ENCODE measurements at places on chromosomes 5 and 9.

- DNase-seq: no peak
Measured at GRCh38 chr9:2354216-2354615, 267.4 kb upstream of the VLDLR start.

GRCh38 chr9:26856413-26857032, 36.1 kb downstream of the CAAP1 start:
- no peak for DNase-seq

DNA sequence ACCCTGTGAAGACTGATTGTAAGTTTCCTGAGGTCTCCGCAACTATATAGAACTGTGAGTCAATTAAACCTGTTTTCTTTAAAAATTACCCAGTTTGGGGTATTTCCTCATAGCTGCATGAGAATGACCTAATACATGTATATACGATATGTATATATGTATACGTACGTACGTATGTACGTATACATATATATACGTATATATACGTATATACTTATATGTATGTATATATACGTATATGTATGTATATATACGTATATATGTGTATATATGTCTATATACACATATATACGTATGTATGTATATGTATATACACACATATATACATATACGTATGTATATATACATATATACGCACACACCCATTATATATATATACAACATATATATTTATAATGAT, 1153.0 kb upstream of the CDH18 start:
- DNase-seq: no peak

DNA sequence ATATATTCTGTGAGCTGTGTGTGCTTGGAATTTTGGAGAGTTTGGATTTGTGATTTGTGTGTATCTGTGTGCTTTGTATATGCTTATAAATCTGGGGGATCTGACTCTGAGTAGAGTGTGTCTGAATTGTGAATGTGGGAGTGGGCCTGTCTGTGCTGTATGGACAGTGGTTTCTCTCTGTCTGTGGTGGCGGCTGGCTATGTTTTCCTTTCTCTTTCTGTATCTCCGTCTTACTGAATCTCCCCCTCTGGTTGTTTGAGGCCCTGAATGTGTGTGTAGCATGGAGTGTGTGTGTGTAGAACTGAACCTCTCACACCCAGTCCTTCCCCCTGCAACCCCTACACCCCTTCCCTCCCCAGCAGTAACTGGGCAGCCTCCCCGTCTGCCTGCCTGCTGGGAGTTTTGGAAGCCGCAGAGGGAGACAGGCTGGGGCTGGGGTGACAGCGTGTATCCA, 4.7 kb downstream of the CXXC5 start:
- DNase-seq: no peak

DNA sequence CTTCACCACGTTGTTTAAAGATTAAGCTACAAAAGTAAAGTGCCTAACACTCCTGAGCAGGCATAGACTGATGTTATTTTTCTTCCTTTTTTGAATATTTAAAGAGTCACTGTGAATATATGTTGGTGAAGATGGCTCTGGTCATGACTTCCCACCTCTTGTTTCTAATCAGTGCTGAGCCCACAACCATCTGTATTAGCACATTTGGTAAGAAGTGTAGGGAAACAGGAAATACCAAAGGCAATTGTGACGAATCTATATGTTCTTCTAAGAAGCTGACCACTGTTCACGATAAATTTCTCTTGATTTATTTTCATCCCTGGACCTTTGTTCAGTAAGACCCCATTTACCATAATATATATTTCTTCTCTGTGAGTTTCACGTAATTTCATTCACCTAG, 108.3 kb upstream of the PCA3 start:
- DNase-seq: no peak

- DNase-seq: no peak
Measured at GRCh38 chr9:21153336-21154017, 11.8 kb upstream of the IFNW1 start.

GRCh38 chr9:134349936-134350335, 23.7 kb downstream of the RXRA start:
- no peak for DNase-seq

DNA sequence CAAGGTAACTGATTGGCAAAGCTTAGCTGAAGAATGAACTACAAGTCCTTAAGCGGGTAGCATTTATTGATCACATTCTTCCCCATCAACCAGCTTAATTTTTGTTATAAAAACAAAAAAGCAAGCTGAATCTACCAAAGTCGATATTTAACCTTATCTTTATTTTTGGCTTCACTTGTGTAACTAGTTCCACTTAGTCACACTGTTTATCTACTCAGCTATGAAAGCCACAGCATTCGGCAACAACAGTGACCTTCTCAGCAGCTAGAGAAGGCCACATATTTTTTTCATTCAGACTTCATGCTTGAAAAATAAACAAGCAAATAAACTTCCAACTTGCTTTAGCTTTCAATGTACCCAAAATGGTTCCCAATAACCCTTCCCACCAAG, 69.4 kb downstream of the KLHL3 start:
- no peak for DNase-seq

DNA sequence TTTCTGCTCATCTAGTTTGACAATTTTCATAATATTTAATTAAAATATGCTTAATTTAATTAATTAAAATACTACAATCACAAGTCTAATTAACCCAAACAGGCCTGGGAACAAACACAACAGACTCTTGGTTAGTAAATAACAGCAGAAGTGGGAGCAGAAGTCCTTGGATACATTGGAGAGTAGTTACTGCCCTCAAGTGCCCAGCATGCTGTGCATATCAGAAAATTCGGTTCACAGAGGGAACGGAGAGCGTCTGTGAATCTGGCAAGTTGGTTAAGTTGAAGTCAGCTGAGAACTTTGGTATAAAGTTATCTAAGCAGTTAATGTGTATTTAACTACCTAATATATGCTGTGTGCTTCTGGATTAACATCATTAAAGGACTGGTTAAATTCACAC, 87.0 kb upstream of the ATG10 start:
- no peak for DNase-seq

GRCh38 chr5:155628346-155628745, 614.8 kb downstream of the KIF4B start:
- DNase-seq: no peak

GRCh38 chr5:166909040-166909439, 1382.4 kb upstream of the WWC1 start:
- DNase-seq: no peak

DNA sequence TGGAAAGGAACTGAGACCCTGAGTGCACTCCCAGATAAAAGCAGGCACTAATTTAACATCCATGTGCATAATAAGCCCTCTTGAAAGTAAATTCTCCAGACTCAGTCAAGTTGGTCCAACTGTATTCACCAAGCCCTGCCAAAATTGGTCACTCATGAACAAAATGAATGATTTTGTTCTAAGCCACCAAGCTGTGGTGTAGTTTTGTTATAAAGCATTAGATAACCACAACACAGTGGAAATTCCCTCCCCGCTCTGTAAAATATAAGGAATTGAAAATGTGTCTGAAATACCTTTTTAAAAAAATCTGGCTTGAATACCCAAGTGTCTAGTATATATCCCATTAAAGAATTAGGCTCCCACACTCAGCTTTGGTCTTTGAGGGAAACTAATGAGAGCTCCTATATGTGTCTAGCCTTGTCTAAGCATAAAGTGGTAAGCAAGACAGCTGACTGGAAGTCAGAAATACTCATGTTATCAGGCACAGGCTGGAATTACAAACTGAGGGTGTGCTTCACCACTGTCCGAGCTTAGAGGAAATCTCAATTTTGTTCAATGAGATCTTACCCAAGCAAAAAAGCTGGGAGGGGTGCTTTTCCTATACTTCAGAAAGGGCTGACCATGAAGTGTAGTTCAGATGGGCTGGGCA, 33.2 kb downstream of the IDNK start:
- DNase-seq: no peak

GRCh38 chr9:135144581-135145170, 57.2 kb downstream of the OLFM1 start:
- DNase-seq: no peak

GRCh38 chr5:125609011-125609410, 814.2 kb upstream of the GRAMD2B start:
- no peak for DNase-seq

- DNase-seq: no peak
Measured at GRCh38 chr9:75845806-75846205, 44.7 kb upstream of the PCSK5 start.

DNA sequence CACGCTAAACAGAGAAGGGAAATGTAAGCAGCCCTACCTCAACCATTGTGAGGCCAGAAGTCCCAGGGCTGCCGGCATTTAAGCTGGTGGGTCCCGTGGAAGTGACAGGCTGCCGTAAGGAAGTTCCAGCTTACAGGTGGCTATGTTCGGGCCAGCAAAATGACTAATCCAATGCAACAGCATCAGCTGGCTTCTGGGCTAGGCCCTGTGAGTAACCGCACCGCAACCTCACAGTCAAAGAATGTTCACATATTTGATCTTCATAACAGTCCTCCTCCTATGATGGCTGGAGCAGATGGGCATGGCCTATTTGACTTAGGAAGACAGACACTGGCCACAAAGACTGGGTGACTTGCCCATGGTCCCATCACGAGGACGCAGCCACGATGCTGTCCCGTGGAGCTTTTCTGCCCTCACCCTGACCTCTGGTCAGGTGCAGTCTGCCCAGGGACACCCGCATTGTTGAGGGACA, 88.2 kb downstream of the LIFR start:
- no peak for DNase-seq

DNA sequence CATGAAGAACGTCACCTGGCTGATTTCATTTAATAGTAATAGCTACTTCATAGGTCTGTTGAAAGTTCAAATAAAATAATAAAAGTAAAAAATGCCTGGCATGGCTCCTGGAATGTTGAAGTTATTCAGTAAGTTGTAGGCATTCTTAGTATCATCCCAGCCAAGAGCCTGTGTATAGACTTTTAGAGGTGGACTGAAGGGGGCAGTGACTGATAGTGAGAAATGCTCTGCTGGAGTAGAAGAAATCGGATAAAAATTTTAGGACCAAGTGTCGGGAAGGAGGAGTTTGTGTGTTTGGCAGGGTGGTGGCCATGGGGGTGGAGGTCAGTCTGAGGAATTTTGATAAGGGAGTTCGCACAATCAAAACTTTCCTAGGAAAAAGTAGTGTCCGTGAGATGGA, 3.6 kb downstream of the ZFP2 start:
- DNase-seq: no peak

GRCh38 chr9:10548348-10548747, 64.5 kb downstream of the PTPRD start:
- no peak for DNase-seq

DNA sequence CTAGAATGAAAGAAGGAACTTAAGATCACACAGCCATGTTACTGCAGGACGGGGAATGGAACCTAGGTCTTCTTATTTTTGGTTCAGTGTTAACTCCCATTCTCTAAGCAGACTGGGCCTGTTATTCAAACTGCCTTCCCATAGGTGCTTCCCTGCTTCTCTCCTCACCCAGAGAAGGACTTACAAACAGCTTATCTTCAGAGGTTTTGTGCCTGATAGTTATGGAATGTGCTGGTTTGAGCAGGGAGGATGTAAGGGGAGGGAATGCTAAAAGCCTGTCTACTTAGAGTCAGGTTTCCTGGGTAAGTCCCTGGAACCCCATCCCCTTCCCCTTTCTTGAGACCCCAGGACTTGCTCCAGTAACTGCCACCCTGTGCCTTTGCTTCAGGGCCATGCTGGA, 4.2 kb upstream of the PSMD5 start:
- no peak for DNase-seq

DNA sequence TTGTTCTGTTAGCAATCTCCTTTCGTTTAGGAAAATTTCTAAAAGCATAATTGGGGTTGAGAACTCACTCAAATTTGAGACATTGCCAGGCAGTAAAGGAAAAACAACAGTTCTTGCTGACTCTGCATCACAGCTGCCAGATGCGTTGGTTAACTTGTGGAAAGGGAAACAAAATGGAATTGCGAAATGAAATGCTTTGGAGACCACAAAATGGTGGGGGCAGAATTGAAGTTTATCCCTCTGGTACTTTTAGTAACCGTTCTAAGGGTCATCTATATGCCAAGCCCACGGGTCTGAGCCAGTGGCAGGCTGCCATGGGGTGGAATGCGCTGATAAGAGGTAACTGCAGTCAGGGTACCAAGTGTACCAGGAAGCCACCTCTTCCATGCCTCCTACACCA, 28.6 kb upstream of the SELENOP start:
- no peak for DNase-seq

GRCh38 chr5:67120032-67120431, 76.6 kb downstream of the CD180 start:
- DNase-seq: no peak

DNA sequence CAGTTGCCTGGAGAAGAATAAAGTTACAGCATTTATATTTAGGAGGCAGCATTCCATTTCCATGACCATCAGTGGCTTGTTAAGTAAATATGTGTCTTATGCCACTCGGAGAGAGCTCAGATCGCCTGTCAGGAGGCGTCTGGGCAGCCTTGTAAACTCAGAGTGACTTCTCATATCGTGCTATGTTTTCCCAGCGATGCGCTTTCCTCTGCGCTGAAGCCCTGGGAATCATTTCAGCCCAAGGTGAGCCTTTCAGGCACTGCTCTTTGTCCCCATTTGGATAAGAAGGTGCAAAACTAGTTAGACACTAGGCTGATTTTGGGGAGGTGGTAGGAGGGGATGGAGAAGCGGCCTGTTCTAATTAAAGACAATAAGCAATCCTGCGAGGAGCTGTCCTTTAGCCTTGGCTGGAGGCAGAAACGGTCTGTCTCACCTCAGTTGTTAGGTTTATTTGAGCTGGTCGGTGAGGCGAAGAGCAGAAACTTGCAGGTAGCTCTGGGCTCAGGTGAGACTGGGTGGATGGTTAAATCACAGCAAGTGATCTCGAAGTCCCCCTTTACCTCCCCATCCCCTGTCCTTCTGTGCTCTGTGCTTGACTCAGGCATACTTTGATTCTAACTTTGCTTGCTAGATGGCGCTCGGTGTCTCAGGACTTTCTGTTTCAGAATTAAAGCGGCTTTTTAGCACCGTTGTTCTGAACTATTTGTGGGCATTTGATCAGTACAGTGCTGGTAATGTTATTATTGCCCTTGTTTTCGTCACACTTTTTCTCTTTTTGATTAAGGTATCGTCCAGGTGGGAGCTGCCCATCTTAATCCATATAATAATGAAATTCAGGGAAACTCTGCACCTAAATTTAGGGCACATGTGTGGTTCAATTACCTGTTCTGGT, 24.6 kb downstream of the NR2F1 start:
- DNase-seq: no peak

GRCh38 chr9:17068671-17069070, 66.2 kb upstream of the CNTLN start:
- no peak for DNase-seq

- DNase-seq: no peak
Measured at GRCh38 chr5:66558560-66558959, 37.6 kb upstream of the MAST4 start.

All from effector memory CD4-positive, alpha-beta T cell (primary cell).